Fibroblast of skin of back (primary cell): ENCODE measurements at places on chromosomes 12 and 14.

DNA sequence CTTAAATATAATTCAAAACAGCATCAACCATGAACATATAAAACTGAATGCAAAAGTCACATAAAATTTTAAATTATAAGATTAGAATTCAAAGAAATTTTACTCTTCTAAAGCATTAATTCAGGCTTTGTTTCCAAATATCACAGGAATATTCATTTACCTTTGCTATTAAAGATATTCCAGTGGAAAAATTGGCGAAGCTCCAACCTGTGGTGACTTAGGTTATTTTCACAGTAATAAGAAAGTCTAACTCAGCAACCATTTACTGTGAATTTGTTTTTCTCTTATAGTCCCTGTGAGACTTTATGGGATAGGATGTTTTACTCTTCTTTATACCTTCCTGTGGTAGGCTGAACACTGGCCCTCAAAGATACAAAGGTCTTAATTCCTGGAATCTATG, 3.2 kb downstream of the WDR89 start:
- DNase-seq, result no peak

GRCh38 chr12:41802803-41803202, 341.9 kb downstream of the GXYLT1 start:
- peak; percentile 12 for DNase-seq

DNA sequence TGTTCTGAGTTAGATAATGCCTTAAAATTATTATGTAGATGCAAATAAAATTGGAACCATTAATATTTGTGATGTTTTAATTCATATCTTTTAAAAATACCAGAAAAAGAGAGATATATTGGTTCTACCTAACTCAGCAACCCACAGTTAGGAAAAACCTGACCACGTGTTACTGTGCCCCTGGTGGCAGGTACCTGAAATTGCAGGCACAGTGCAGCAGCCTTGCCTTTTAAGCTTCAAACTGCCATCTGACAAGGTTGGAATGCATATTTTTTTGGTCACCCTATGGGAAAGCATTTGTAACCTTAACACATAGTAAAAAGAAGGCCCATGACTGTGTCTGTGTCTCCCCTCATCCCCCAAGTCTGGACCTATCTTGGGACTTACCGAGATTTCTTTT, 109.4 kb upstream of the NOS1 start:
- DNase-seq, result no peak

DNA sequence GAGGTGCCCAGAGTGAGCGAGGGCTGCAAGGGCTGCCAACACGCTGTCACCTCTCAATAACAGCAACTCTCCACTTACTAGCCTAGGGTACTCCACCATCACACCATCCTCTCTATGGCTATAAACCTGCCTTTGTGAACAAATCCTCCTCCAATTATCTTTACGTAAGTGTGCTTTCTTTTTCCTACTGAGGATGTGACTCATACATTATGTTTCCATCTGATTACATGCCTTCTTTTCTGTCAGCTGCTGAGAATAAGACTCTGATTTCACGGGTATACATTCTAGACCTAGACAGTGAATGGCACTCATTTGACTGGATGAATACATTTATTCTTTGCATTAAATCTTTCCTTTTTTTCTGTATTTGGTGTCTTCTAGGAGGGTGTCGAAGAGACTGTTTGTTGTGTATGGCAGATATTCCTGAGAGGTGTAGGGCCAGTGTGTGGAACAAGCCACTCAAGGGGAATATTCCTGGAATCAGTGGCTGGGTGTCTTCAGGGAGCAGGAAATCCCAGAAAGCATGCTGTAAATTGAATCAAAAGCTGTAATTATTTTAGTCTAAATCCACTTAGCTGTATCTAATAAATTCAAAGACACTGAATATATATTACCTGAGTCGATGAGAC, 327.3 kb upstream of the TMTC1 start:
- peak; percentile 59 for DNase-seq

- DNase-seq, result no peak
Measured at GRCh38 chr14:52948836-52949235, 2.0 kb downstream of the FERMT2 start.

GRCh38 chr12:41699658-41700057, 445.0 kb downstream of the GXYLT1 start:
- DNase-seq, result no peak

DNA sequence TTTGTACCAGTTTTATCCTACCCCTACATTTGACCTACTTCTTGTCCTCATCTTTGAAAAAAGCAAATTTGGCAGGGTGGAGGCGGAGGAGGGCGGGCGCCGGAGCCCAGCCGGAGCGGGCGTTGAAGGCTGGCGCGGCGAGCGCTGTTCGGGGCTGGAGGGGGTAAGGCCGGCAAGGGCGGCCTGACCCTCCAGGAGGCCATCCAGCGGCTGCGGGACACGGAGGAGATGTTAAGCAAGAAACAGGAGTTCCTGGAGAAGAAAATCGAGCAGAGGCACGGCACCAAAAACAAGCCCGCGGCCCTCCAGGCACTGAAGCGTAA, 27.2 kb downstream of the FBXO34 start:
- no peak for DNase-seq

DNA sequence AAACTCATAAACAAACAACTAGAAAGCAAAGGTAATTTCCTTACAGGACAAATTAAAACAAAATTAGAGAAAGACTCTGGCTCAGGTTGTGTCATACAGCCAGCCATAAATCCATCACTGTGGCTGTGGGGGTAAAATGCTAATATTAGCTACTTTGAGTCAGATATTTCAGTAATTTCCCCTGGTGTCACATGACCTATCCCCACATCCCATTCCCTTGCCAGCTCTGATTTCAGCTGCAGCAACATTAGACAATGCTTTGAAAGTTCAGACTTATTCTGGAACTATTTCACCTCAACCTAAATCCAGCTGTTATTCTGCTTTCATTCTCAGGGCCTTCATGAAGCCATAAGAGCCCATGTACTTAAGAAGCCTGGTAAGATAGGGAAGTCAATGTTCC, 55.3 kb downstream of the RPL10L start:
- DNase-seq, result no peak

DNA sequence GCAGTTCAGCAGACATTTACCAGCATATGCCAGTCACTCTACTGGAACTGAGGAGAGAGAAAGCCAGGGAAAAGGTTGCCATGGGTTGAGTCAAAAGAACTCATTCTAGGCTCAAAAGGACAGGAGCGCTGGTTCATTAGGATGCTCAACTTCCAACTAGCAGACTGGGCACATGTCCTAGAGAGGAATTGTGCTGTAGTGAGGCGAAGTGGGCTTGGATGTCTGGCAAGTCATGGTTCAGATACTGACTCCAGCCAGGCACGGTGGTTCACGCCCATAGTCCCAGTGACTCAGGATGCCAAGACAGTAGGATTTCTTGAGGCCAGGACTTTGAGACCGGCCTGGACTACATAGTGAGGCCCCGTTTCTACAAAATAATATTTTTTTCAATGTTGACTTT, 281.5 kb downstream of the CACNA1C start:
- no peak for DNase-seq

GRCh38 chr14:69693145-69693544, 73.8 kb upstream of the SRSF5 start:
- no peak for DNase-seq

GRCh38 chr14:35814371-35815005, 5.4 kb upstream of the RALGAPA1 start:
- DNase-seq, result peak; percentile 54

DNA sequence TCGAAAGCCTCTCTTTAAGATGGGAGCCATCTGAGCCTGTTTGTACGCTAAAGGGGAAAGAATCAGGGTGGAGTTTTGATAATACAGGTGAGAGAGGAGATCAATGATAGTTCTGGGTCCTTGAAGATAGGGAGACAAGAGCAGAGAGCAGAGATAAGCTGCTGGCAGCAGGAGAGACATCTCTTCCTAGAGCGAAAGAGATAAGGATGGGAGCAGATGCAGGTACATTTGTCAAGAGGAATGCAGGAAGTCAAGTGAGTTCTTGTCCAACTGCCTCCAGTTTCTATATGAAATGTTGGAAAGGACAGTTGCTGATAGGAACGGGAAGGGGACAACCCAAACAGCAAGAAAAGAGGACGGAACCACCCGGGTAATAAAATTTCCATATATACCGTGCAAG, 24.7 kb upstream of the HIF1A start:
- DNase-seq, result no peak

DNA sequence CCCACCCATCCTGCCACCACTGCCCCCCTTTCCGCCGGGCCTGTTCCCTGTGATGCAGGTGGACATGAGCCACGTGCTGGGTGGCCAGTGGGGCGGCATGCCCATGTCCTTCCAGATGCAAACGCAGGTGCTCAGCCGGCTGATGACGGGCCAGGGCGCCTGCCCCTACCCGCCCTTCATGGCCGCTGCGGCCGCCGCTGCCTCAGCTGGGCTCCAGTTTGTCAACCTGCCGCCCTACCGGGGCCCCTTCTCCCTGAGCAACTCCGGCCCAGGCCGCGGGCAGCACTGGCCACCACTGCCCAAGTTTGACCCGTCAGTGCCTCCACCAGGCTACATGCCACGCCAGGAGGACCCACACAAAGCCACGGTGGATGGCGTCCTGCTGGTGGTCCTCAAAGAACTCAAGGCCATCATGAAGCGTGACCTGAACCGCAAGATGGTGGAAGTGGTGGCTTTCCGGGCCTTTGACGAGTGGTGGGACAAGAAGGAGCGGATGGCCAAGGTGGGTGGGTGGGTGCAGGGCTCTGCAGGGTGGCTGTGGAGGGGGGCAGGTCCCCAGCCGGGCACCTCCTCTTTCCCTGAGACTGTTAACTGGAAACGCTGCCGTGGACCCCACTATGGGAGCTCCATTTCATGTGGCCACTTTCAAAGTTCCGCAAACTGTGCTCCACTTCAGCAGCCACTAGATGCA, 10.8 kb downstream of the SETD1B start:
- no peak for DNase-seq

GRCh38 chr14:51258280-51258679, 18.2 kb downstream of the TMX1 start:
- no peak for DNase-seq

DNA sequence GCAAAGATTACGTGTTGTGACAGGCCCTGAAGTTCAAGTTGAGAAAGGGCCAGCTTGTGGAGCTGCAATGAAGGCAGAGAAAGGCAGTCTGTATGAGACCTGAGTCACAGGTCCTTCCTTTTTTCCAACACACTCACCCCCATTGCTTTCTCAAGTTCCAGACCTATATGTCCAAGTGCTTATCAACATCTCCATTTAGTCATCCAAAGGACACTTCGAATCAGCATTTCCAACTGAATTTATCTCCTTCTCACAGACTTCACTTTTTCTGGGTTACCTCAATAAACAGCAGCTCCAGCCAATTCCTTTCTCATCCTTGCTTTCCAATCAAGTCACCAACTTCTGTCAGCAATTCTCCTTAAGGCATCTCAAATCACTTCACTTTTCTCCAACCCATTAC, 56.4 kb upstream of the KIF21A start:
- DNase-seq, result peak; percentile 0

- DNase-seq, result no peak
Measured at GRCh38 chr14:47040550-47040949, 389.0 kb upstream of the RPL10L start.

- no peak for DNase-seq
Measured at GRCh38 chr12:14907953-14908352, 22.3 kb upstream of the MGP start.

- DNase-seq, result no peak
Measured at GRCh38 chr14:70709726-70710382, 68.1 kb downstream of the TTC9 start.

DNA sequence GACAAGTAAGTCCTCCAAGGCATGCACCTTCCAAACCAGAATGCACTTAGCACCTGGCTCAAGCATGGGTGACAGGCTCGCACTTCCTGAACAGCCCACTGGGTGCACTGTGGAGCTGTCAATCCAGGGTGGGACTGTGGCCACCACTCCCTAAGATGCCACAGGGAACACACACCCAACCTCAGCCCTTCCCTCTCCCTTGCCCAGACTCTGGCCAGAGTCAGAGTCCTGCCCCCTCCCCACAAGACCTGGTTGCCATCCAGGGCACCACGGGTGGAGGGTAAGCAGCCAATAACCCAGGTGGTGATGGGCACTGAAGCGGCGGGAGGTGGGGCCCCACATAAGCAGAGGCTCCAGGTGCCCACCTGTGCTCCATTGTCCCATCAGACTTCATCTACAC, 160.6 kb downstream of the MYRFL start:
- no peak for DNase-seq

DNA sequence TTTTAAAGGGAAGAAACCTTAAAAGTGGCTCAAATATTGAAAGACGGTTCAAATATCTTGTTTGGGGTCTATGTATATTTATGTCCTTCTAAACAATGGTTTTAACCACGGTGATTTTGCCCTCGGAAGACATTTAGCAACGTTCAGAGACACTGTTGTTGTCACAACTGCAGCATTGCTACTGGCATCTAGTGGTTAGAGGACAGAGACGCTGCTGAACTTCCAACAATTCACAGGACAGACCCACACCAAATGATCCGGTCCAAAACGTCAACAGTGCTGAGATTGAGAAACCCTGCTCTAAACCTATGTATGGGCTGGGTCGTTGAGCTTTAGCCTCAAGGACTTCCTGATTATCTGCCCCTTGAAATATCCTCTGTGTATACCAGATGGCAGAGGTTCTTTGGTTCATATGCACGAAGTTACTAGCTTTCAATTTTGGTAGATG, 1.7 kb downstream of the ANGEL1 start:
- DNase-seq, result peak; percentile 39

- no peak for DNase-seq
Measured at GRCh38 chr12:89151536-89151935, 200.8 kb downstream of the DUSP6 start.

DNA sequence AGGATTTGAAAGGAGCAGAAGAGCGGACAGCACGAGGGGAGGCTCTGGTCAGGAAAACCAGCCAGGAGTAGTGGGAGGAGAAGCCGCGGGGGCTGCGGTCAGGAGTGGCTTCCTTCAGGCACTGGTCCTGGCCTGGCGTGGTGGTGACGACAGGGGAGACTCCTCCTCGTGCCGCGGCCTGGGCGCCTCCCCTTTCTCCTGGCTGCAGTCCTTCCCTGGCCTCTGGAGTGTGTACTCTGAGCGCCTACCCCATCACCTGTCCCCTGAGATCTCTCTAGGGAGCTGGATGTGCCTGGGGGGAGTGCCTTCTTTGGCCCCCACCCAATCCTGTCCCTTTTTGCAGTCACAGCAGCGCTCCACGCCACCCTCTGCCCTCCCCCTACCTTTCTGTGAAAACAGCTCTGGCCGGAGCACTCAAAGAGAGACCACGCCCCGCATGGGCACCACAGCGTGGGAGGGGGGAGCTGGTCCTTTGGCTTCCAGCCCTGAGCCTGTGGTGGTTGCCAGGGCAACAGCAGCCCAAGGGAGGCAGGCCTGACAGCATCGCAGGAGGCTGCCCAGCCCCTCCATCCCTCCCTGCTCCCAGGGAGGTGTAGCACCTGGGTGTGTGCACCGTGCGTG, 125.9 kb downstream of the CALM1 start:
- peak; percentile 41 for DNase-seq

- DNase-seq, result no peak
Measured at GRCh38 chr12:119644930-119645329, 23.0 kb upstream of the PRKAB1 start.

- DNase-seq, result no peak
Measured at GRCh38 chr14:84446250-84446649, 1083.7 kb upstream of the FLRT2 start.

DNA sequence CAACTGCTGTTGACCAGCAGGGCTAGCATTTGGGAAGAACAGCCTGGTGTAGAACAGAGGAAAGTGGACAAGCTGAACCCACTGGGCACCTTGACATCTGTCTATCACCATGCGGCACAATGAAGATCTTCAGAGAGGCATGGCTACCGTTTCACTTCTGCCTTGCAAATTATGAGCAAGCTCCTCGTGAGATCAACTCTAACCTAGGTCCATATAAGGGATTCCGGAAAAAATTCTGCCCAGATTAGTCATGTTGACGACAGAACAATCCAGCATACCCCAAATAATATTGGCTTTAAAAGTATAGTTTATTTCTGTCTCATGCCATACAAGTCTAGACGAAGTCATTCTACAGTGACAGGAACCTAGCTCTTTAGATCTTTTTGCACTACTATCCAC, 91.6 kb upstream of the ATF7IP start:
- peak; percentile 53 for DNase-seq
